ENCODE measurements at places on chromosomes 2 and 18. TPM values are rescaled to one million over a fixed set of nuclear protein-coding genes. Genes with fewer than 3 reads are reported as not detected.

REG3A gene
- not detected for total RNA-seq

EML6 gene
- 0.34 TPM for total RNA-seq

SIX3 gene
- not detected for total RNA-seq

TYMS gene
- total RNA-seq, result 72.3 TPM

LRRTM1 gene
- total RNA-seq, result not detected

C2orf78 gene
- not detected for total RNA-seq

SLC5A7 gene
- total RNA-seq, result not detected

SPP2 gene
- not detected for total RNA-seq

FNDC4 gene
- 25.9 TPM for total RNA-seq

HOXD9 gene
- 0.06 TPM for total RNA-seq
